Stimulated activated CD8-positive, alpha-beta memory T cell treated with anti-CD3 and anti-CD28 coated beads, Interleukin-4, amount 100 ng/mL, for 4 hours (primary cell): ENCODE measurements at places on chromosomes 11 and 22.

- no peak for DNase-seq
Measured at GRCh38 chr22:33842421-33843094, 77.7 kb downstream of the LARGE1 start.

DNA sequence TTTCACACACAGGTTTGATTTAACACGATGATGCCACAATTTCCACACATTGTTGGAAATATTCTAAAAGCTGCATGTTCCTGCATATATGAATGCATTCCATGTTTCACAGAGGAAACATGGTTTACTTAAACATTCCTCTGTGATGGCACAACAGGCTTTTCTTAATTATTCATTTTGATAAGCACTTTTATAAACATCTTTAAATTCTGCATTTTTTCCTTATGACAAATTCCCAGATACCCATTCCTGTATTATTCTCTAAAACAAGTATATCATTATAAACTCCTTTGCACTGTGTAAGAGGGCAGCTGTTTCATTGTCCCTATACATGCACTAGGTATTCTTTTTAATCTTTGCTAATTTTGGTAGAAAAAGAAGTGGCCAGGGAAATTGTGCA is 532.3 kb downstream of the SOX6 start:
- no peak for DNase-seq

DNA sequence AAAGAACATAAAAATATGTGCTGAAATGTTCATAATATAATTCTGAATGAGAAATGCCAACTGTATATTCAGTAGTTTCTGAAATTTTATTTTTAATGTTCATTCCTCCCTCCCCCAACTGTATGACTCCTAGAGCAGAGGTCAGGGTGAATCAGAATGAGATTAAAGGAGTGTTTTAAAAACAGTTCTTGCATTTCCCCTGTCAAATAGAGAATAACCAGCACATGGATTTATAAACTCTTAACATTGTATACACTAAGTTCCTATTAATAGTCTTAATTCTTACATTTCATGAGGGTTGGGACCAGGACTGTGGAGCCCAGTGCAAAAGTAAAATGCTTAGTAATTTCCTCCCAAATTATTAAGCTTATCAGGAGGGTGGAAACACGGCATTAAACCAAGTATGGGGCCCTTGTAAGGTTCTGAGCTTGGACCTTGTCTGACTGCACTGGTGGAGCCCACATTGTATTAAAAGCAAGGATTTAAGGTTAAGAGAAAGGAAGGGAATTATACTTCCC is 474.6 kb upstream of the RAG2 start:
- no peak for DNase-seq

DNA sequence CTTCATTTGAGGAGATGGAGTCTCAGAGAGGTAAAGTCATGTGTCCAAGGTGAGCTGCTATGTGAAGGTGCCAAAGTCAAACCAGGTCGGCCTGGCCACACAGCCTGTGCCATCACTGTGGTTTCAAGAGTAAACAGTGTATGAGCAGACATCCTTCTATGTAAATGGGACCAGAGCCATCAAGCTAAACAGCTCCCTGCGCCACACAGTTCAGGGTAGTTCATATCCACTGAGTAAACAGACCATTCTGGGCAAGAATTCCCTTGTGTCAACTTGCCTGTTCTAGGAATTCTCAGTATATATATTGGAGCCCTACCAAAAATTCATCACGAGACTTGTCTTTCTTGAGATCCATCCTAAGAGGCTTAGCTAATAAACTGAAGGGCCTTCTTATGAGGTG is 77.5 kb downstream of the AMOTL1 start:
- no peak for DNase-seq

DNA sequence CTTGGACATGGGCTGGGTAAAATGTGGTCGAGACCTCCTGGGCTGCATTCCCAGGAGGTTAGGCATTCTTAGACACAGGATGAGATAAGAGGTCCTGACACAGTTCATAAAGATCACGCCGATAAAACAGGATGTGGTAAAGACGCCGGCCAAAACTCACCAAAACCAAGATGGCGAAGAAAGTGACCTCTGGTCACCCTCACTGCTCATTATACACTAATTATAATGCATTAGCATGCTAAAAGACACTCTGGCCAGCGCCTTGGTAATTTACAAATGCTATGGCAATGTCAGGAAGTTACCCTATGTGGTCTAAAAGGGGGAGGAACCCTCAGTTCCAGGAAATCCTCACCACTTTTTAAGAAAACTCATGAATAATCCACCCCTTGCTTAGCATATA is 983.3 kb downstream of the OPCML start:
- DNase-seq, result no peak

DNA sequence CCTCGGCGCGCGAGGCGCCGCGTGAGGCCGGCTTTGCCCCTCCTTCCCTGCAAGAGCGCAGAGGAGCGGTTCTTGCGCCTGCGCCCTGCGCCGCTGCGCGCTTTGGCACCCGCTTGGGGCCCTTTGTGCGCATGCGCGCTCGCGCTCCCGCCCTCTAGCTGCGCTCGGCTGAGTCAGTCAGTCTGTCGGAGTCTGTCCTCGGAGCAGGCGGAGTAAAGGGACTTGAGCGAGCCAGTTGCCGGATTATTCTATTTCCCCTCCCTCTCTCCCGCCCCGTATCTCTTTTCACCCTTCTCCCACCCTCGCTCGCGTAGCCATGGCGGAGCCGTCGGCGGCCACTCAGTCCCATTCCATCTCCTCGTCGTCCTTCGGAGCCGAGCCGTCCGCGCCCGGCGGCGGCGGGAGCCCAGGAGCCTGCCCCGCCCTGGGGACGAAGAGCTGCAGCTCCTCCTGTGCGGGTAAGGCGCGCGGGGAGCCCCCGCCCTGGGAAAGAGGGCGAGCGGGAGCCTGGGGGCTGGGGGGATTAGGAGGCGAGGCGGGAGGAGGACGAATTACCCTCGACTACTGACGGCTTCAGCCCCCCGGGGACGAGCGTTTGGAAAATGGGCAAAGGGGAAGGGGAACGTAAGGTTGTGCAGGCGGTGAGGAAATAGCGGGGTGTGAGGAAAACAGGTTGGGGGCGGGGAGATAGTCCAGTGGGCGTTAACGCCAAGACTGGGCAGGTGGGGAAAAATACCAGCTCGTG is at the start of gene RTN3:
Gene RTN3, plus strand, starts transcription at position 180 of the 745 bp plus-strand sequence. Its CDS starts 137 bp downstream, at position 317.
- peak; percentile 88 for DNase-seq

- DNase-seq, result no peak
Measured at GRCh38 chr11:44531116-44531504, 34.4 kb upstream of the CD82 start.

DNA sequence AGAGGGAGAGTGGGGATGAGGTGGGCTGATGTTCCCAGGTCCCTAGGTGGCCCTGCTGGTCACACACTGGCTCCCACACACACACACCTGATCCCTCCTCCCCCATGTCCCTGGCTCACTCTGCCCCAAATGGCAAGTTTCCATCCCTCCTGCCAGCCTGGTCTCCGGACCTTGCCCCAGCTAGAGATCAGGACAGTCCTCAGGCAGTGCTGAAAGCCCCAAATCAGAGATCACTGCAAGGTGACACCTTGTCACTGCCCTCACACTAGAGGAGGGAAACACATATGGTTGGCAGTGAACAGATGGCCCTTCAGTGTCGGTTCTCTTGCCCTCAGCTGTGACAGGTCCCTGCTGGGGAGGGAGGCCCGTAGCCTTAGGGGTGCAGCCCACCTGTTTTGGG is 7.6 kb downstream of the TMPRSS5 start:
- DNase-seq, result no peak

DNA sequence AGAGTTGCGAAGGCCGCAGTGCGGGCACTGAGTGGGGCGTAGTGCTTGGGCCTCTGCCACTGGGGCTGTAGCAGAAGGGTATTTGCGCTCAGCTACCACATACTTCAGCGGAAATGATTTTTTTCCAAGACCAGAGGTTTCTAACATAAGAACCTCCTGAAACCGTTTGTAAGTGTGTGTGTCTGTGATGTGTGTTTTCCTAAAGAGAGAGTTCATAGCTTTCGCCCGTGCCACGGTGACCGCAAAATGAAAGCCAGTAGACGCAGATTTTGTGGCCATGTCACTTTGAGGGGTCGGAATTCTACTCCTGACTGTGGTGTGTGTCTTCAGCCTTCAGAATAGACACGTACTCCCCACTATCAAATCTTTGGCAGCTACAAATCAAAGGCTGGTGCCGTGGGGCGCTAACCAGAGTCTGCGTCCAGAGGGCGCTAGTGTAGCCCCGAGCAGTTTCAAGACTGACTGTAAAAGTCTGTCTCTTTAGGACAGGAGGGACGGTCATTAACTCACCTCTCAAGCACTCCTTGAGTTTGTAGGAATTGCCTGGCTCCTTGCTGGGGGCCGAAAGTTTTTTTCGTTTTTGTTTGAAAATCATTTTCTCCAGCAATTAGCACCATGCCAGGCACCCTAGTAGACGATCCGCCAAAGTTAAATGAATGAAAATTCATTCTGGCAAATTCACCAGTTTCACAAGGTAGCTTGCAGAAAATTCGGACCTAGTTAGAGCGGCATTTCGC is 2.5 kb upstream of the CALCA start:
- DNase-seq, result no peak

- no peak for DNase-seq
Measured at GRCh38 chr11:111974446-111974845, 37.3 kb downstream of the DIXDC1 start.

- DNase-seq, result no peak
Measured at GRCh38 chr11:79226126-79226525, 214.7 kb downstream of the TENM4 start.

GRCh38 chr11:102289592-102289991 is 27.7 kb upstream of the BIRC3 start:
- DNase-seq, result no peak

DNA sequence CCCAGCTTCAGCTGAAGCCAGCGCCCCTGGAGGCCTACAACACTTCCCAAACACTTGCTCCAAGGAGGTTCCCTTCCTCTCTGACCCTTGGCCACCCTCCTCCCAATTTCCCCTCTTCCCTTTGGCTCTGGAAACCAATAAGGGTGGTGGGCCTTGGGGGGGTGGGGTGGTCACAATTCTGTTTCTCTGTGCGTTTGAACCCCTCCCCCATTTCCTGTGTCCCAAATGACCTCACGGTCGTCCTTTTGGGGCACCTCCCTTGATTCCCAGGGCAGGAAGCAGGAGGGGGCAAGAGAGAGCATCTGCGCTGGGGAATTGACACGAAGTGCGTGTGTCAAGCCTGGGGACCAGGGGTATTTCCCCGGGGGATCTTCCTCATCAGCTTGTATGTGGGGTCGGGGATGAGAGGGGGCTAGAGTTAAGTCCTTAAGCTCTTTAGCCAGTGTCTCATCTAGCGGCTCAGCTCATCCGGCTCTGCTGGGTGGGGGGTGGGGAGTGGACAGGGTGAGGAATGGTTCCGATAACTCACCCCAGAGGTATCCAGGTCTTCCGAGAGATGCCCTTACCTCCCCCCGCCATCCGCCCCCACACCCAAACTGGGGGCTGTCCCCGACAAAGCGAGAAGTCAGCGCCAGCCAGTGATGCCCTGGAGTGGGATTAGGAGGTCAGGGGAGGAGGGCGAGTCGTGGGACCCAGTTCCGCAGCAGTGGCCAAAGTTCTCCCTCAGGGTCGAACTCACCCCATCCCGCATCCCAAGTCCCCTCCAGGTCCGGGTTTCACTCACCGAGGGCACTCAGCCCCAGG is 587 bp downstream of the ESAM start:
- DNase-seq, result no peak

DNA sequence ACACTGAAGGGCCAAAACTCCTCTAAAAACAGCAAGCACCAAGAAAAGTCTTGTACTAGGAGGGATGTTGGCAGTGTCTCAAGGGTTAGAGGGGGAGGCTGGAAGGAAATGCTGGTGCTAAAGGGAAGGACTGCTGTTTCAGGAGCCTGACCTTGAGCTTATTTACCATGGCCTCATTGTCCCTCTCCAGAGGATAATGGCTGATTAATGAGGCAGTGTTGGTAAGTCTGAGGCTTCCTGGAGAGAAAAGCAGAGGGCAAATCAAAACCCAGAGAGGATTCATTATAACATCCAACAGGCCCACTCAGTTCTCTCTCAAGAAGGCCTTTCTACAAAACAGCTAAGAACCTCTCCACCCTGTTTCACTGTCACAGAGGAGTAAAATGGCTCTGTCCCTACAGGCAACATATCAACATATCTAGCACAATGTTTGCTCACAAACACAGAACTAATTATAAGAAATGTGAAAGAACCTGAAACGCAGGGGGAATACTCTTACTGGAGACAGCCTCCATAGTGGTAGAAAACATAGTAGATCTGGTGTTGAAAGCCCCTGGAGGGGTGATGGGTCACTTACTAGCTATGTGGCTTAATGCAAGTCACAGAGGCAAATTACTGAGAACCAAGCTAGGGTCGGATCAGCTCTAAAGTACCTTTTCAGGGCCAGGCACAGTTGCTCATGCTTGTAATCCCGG is 31.4 kb downstream of the NUMA1 start:
- DNase-seq, result no peak
